ENCODE measurements at places on chromosomes 3 and 15. TPM values are rescaled to one million over a fixed set of nuclear protein-coding genes. Genes with fewer than 3 reads are reported as not detected.

Gene OIP5
- total RNA-seq: 45.0 TPM

Gene TMEM207
- total RNA-seq: not detected

Gene PRR20G
- not detected for total RNA-seq

Gene CCR3
- total RNA-seq: not detected

Gene ATP6V1A
- 67.4 TPM for total RNA-seq

Gene MESP2
- total RNA-seq: 2.0 TPM

Gene GP9
- not detected for total RNA-seq

Gene SLC22A13
- total RNA-seq: 0.24 TPM

Gene MYRIP
- 7.8 TPM for total RNA-seq

Gene EAF2
- total RNA-seq: 5.5 TPM

Gene ZBTB47
- total RNA-seq: 5.1 TPM

Gene SLC6A11
- 0.24 TPM for total RNA-seq

Gene MAP6D1
- total RNA-seq: 1.7 TPM

Gene TTC21A
- 2.7 TPM for total RNA-seq

Gene XCR1
- not detected for total RNA-seq

Gene PLAAT1
- 3.7 TPM for total RNA-seq

Gene NMB
- total RNA-seq: 19.4 TPM

Gene IL17RD
- 33.4 TPM for total RNA-seq

Gene NR2E3
- total RNA-seq: 0.33 TPM

Gene CEP19
- total RNA-seq: 3.7 TPM

Gene CCR2
- total RNA-seq: not detected

Gene USP3
- 50.8 TPM for total RNA-seq

Gene SYNM
- 2.1 TPM for total RNA-seq

Gene NR1I2
- 1.6 TPM for total RNA-seq

Gene C3orf49
- not detected for total RNA-seq

Gene A4GNT
- not detected for total RNA-seq

Gene FOXL2NB
- 3.9 TPM for total RNA-seq
